ENCODE measurements at places on chromosomes 1 and 21.
A peak's percentile ranks its signal among the peaks of the same experiment; 100 is the strongest.

- DNase-seq: no peak
These were observed 267.5 kb upstream of the RAB4A start for GRCh38 chr1:229003233-229004031.

GRCh38 chr1:226625326-226625725 lies 76.8 kb downstream of the STUM start:
- DNase-seq: no peak

DNA sequence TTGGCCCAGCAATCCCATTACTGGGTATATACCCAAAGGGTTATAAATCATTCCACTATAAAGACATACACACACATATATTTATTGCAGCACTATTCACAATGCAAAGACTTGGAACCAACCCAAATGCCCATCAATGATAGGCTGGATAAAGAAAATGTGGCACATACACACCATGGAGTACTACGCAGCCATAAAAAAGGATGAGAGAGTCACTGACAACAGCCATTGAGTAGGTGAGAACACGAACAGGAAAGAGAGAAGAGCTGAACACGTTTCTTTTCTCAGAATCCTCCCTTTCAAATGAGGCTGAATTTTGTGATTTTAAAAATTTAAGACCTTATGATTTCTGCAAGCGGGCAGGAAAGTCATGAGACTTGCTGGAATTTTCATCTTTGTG lies 10.1 kb upstream of the RABGAP1L start:
- no peak for DNase-seq

DNA sequence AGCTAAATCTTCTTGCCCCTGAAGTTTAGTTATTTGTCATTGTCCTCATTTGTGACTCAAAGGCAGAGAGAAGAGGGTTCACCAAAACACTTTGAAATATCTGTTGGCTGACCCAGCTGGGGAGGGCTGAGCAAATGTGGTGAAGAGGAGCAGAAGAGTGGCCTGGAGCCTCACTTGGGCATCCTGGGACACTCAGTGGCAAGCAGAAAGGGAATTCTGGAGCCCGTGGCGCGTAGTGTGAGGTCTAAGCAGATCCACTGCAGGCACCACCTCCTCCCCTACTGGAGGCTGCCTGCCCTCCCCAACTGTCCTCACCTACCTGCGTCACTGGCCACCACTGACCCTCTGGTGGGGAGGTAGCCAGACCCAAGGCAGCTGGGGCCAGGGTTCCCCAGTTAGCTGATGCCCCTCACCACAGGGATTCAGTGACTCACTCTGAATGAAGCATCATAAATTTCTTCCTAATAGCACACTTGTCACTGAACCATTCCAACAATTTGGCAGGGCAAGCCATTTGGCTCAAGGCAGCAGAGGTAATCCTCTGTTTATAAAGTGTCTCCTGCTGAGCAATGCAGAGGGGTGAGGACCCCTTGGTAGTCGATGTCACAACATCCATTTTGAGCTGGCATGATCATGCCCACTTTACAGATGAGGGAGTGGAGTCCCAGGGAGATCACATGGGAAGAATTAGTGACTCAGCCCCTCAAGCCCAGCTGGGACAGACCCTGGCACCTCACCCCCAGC lies 80.3 kb downstream of the NENF start:
- no peak for DNase-seq

GRCh38 chr1:54863267-54863665 lies 23.7 kb downstream of the DHCR24 start:
- no peak for DNase-seq

- DNase-seq: no peak
These were observed 34.2 kb upstream of the LRRC8C start for GRCh38 chr1:89598450-89599331.

GRCh38 chr1:235100194-235100772 lies 28.4 kb downstream of the TOMM20 start:
- DNase-seq: no peak

GRCh38 chr1:96878640-96879039 lies 157.1 kb downstream of the PTBP2 start:
- no peak for DNase-seq

DNA sequence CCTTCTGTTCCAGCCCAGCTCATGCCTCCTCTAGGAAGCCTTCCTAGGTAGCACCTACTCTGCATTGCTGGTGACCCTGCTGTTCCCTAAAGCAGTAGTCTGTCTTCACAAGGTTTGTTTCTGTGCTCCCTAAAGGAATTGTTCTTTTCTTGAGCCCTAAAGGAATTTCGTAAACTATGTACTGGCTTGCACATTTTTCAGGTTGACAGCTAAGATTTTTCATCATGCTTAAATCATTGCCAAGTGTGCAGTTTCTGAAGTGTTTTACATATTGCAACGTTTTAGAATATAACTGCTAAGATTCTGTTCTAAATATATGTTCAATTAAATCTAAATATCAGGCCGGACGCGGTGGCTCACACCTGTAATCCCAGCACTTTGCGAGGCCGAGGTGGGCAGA lies 13.1 kb downstream of the S100A16 start:
- no peak for DNase-seq

DNA sequence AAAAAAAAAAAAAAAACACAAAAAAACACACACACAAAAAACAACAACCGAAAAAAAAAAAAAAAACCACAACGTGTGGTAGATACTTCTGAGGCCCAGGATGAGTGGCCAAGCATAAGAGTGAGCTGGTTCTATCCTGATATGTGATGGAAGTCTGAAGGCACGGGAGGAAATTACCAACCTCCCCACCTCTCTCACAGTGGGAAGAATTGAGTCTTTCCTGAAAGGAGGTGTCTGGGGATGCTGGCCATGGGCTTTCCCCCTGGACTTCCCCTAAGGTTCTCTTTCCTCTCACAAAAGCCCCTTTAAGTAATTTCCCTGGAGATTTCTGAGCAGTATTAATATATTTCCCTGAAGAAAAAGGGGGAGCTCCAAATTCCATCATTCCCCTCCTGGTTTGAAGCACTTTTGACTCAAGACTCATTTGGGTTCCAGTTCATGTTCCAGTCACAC lies 5.2 kb downstream of the TMCC2 start:
- peak; percentile 26 for DNase-seq

DNA sequence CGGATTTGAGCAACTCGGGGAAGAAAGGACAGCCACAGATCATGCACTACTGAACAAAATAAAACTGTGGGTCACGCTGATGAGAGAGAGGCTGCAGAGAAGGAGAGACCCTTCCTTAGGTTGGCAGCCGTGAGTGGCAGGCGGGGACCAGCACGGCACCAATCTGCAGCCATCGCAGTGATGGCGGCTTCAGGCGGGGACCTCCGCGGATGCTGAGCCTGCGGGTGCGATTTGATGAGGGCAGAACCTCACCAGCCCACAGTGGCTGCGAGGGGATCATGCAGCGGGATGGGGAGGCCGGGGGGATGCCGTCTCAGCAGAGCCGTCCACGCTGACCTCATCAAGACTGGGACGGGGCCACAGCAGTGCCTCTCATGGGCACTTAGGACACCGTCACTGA lies 11.8 kb downstream of the ITGB2 start:
- no peak for DNase-seq

- DNase-seq: no peak
These were observed 46.0 kb upstream of the GUCA2A start for GRCh38 chr1:42210421-42211133.

DNA sequence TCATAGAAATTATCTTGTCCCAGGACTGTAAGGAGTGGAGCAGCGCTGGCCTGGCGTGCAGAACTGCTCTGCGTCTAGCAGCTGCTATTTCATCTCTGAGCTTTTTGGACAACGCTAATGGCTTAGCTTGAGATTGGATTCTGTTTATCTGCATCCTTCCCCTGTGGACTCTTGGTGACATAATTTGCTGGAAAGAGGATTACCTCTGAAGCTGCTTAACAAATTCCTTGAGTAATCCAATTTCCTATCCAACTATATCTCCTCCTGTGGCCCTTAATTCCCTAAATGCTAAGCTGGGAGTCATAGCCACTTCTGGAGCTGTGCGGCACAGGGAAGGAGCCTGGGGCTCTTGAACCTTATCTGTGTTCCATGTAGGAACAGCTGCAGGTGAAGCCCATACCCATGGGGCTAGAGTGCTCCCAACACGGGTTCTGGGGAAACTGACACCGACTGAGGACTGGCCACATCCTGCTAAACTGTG lies 43.2 kb downstream of the IL6R start:
- DNase-seq: no peak

DNA sequence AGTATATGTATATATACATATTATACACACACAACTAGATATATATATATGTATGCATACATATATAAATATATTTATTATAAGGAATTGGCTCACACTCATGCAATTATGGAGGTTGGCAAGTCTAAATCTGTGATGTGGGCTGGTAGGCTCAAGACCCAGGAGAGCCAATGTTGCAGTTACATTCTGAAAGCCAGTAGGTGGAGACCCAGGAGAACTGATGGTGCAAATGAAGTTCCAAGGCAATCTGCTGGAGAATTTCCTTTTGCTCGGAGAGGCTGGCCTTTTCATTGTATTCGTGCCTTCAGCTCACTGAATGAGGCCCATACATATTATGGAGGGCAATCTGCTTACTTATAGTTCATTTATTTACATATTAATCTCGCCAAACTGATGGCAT lies 9.4 kb downstream of the IVL start:
- no peak for DNase-seq

GRCh38 chr1:16208270-16208987 lies 4.0 kb downstream of the ARHGEF19 start:
- no peak for DNase-seq

- no peak for DNase-seq
These were observed 399.4 kb downstream of the SMYD3 start for GRCh38 chr1:246107516-246108277.

DNA sequence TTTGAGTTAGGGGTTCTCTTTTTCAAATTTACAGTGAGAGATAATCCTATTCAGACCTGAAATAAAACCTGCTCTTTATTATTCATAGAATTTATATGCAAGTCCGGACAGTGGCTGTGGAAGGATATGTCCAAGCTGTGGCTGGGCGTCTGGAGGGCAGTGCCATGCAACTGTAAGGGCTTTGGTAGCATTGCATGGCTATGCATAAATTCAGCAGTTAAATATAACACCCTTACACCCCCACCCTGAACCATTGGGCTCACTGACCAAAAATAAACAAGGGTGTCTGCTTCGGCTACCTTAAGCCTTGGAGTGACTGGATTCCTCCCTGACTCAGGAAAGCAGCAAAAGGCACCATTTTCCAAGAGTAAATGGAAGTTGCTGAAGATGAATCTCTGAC lies 5.4 kb downstream of the CHTOP start:
- no peak for DNase-seq

- DNase-seq: no peak
These were observed 358.1 kb downstream of the HHAT start for GRCh38 chr1:210686841-210687240.

DNA sequence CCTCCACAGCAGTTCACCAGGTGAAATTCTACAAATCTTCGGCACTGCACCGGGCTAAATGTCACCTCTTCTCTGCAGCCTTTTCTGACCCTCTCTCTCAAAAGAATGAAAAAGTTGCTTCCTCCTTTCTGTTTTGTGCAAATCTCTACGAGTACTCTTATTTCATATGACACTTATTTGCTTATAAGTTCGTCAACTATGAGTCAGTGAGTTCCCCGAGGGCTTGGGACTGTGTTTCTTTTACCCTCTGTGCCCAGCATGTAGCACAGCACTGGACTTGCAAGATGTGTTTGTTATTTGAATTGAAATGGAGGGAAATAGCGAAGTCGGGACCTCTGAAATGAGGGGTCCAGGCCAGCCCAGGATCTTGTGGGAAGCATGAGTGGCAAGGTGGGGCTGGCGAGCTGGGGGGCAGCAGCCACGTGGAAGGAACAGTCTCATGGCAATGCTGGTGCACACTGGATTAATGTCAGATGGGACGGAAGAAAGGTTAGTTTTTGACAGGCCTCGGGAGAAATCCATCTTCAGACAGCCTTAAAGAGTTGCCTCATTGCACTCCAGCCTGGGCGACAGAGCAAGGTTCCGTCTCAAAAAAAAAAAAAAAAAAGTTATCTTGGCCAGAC lies 6.2 kb downstream of the SLC6A9 start:
- no peak for DNase-seq

- no peak for DNase-seq
These were observed 36.3 kb upstream of the CASZ1 start for GRCh38 chr1:10832703-10833102.

DNA sequence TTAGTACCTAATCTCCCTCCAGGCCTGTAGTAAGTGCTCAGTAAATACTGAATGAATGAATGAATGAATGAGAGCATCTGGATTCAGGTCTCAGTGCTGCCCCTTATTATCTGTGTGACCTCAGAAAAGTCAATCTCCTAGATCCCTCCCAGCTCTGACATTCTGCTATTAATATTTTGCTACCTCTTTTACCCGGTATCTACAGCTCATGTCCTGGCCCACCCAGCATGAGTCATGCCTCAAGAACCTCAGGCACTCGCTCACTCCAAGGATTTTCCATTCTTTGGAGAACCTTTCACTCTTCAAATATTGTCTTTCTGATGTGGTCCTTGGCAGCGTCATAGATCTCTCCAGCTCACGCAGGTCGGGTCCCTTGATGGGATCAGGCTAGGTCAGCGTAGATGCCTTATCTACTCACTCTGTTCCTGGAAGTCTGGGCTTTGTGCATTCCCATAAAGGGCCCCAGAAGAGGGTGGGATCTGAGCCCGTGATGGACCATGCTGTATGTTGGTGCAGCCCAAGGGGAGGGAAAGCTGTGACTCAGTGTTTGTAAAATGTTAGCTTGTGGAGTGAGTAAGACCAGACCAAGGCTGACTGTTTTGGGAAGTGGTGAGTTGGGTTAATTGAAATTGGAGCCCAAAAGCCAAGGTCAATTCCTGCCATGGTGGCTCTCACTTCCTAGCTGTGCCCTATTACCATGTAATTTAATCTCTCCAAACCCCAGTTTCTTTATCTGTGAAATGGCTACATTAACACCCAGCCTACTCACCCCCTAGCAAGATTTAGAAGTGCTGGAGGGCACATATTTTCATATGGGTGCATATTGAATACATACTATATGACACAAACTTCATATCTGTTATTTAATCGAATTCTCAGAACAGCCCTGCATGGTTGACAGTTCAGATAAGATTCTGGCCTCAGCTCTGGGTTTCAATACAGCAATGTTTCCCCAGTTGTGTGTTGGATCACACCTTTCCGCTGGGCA lies 214.1 kb upstream of the USP24 start:
- no peak for DNase-seq
